Kidney glomerular epithelial cell (primary cell): ENCODE measurements at places on chromosomes 2 and 18.

- DNase-seq: peak; percentile 94
Measured at GRCh38 chr2:27627963-27628766, 647 bp downstream of the CCDC121 start.

GRCh38 chr2:179749210-179749609 lies 112.2 kb downstream of the ZNF385B start:
- DNase-seq: no peak

GRCh38 chr2:240506406-240507059 lies 51.3 kb downstream of the ANKMY1 start:
- no peak for DNase-seq

DNA sequence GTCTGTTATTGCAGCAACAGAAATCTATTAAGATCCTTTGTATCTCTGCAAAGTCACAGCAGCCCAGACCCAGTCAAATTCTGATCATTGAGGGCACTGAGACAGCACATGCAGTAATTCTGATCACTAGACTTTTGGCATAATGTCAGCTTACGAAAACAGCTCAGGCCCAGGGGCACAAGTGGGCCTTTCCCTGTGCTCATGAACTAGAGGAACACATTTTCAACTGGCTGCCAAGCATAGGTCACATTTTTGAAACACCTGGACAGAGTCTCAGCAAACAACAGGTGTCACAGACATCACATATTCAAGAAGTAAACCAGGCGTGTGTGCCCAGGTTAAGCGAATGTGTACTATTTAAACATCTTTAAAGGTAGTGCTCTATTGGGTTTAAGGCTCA lies 13.7 kb downstream of the DOCK10 start:
- no peak for DNase-seq

GRCh38 chr2:46306988-46307655 lies 9.9 kb downstream of the EPAS1 start:
- no peak for DNase-seq

DNA sequence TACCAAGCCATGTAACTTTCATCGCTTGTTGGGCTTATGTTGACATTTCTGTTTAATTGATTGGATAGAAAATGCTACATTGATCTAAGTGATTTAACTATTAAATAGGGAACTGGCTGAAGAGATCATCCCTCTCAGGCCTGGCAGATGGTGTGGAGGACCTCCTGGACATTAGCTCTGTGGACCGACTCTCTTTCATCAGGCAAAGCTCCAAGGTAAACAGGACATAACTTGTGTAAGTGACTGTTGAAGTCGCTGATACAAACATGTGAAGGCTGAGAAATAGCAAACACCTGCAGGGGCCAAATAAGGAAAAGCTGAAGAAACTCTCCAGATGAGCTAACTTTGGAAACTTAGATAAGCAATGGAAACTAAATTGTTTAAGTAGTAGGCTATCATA lies 68.8 kb downstream of the UNC80 start:
- no peak for DNase-seq

- no peak for DNase-seq
Measured at GRCh38 chr18:79070486-79070885, 1.3 kb downstream of the ATP9B start.

- DNase-seq: no peak
Measured at GRCh38 chr2:213091765-213092164, 59.6 kb downstream of the IKZF2 start.

- DNase-seq: no peak
Measured at GRCh38 chr18:48408727-48409590, at the start of gene ZBTB7C. Gene ZBTB7C, minus strand, starts transcription at chr18:48409383.

- no peak for DNase-seq
Measured at GRCh38 chr2:224576088-224576715, 9.0 kb downstream of the CUL3 start.

DNA sequence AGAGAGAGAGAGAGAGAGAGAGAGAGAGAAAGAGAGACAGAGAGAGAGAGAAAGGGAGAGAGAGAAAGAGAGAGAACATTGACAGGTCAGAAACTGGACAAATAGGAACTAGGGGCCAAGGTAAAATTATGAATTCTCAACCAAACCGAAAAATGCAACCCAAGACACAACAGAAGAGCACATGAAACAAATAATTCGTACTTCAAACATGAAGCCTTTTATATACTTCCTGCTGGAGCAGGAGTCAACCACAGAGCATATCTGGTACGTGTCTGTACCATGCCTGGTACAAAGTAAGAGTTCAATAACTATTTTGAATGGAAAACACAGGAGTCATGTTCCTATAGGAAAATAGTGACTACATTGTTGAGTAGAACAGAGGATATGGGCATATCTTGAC lies 6.5 kb upstream of the VPS54 start:
- DNase-seq: no peak

GRCh38 chr18:73774811-73775509 lies 372.7 kb downstream of the FBXO15 start:
- DNase-seq: peak; percentile 19

GRCh38 chr2:119707117-119708087 lies 28.4 kb downstream of the TMEM177 start:
- DNase-seq: no peak

DNA sequence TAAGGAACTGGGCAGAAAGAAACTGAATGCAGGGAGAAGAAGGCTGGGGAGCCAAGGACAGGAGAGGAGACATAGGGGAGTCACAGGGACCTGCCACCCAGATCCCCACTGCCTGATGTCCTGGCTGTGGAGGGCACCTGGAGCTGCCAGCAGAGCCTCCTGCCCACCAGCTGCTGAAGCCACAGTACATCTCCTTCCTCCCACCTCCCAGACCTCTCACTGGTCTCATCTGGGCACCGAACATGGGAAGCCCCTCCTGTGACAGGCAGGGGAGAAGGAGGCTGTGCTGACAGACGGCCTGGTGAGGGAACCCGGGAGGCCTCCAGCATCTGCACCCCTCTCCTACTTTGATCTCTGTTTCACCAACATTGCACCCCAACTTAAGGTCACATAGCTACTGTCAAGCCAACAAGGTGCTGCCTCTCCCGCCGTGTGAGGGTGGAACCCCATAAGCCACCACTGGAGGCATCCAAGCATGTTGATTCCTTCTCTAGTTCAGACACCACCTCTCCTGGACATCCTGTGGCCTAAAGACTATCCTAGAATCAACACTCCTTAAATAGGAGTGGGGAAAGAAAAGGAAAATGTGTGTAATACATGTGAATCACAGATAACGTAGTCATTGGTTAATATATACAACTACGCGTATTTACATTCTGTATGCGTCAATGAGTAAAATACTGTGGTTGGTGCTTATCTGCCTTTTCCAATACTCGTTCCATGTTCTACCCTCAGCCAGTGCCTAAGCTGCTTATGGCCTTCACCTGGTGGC lies 3.5 kb upstream of the RNPEPL1 start:
- DNase-seq: no peak

DNA sequence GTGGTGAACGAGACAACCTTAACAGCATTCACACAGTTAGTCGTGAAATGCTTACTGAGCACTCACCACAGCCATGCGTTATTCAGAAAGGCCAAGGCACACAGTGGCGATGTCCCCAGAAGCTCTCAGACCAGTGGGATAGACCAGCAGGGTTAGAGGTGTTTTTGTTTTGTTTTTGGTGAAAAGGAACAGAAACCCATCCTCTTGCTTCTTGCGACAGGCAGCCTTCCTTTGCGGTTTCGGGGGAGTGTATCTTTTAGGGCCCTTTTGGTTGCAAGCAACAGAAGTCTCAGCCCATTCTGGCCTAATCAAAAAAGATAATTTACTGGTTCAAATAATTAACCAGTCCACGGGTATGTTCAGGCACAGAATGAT lies 4.7 kb downstream of the GNLY start:
- DNase-seq: no peak

GRCh38 chr2:181910028-181910831 lies 18.7 kb downstream of the ITPRID2 start:
- no peak for DNase-seq

DNA sequence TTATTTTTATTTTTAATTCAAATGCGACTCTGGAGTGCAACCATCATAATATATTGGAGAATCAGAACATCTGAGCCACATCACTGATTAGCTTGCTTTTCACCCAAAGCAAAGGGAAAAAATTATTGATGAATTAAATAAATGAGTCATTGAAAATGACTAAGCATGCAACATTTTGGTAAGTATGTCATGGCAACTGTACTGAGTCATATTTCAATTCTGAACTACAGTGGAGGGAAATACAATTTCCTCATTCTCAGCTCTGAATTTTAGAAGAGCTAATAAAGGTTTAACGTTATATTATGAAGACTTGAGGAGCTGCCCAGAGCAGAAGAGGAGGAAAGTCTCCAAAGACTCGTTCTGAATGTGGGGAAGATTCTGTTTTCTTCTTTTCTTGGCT lies 89.6 kb upstream of the CCDC68 start:
- no peak for DNase-seq

GRCh38 chr2:220504938-220505503 lies 877.6 kb downstream of the SLC4A3 start:
- peak; percentile 60 for DNase-seq

DNA sequence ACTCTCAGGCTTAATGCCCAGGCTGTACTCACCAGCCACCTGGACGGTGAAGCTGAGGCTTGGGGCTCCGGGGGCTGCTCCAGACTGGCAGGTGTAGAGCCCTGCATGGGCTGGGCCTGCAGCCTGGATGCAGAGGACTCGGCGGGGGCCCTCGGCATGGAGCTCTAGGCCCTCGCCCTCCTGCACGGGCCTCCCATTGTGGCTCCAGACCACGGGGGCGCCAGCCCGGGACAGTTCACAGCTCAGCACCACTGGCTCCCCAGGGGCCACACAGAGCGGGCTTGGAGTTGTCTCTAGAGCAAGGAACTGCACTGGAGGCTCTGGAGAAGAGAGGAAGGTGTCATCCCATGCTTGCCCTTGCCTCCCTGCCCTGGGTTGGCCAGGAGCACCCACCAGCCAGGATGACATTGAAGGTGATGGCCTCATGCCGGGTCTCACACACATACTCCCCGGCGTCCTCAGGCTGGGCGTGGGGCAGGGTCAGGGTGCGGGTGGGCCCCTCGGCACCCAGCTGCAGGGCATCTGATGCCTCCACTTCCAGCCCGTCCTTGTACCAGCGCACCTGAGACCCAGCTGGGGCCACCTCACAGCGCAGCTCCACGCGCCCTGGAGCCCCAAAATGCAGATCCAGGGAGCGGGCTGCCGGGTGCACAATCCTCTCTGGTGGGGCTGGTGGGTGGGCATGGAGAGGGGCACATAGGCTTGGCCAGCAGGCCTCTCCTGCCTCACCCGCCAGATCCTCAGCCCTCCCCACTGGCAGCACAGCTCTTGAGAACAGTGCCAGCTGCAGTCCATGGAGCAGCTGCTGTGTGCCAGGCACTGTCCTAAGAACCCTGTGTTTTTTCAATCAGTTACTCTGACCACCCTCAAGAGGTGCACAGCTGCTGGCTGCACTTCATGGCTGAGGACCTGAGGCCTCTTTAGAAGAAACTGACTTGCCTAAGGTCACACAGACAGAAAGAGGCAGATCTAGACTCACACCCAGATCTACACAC lies 13.3 kb downstream of the OBSL1 start:
- DNase-seq: no peak

- DNase-seq: no peak
Measured at GRCh38 chr2:46377101-46377581, 79.9 kb downstream of the EPAS1 start.

DNA sequence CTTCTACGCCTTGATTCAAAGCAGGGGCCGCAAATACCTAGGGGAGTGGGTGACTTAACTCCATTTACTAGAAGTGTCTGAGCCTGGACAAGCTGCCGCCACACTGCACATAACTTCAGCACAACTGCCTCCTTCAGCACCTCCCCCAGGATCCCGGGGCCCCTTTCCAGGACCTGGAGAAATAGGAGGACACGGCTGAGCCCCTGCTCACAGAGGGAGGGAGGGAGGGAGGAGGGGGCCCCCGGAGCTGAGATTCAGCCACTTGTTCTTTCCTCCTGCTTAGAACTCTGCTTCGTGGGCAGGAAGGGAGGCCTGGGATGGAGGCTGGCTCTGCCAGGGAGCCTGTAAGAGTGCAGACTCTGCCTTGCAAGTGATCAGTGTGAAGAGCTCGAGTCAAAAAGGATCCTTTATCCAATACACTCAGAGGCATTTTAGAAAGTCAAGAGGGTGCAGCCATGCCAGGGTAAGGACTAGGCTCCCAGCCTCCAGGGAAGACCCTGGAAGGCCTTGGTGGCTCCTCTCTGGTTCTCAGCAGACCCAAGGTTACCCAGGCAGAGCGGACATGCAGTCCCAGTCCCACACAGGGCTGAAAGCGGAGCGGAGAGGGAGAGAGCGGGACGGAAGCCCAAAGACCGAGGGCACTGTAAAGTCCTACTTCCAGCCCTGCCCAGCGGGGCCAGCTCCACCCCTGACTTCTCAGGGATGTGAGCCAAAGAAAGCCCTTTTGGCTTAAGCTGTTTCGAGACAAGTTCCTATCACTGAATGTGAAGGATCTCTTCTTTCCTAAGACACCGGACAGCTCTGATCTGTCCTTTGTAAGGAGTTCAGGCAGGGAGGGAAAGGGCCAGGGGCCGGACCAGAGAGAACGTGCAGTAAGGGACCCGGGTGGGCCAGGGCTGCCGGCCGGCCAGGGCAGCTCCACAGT lies 8.6 kb upstream of the ARMC9 start:
- DNase-seq: no peak
